ENCODE measurements at places on chromosomes 5 and 9.

- DNase-seq = no peak
Measured at GRCh38 chr5:77328930-77329647, 118.6 kb downstream of the PDE8B start.

DNA sequence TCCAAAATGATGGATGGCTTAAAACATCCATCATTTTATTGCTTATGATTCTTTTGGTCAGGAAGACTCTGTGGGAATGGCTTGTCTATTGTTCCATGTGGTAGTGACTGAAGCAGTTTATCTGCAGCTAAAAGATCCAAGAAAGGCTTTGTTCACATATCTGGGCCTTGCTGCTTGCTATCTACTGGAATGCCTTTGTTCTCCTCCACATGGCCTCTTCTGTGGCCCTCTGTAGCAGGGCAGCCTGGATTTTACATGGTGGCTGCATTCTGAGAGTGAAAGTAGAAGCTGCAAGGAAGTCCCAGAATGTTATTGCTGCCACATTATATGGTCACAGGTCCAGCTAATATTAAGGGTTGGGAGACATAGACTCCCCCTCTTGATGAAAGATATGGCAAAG lies 35.1 kb downstream of the DMXL1 start:
- DNase-seq = no peak

GRCh38 chr5:170570476-170570875 lies 66.7 kb downstream of the KCNIP1 start:
- no peak for DNase-seq

- DNase-seq = no peak
Measured at GRCh38 chr5:169195601-169196000, 105.3 kb downstream of the SLIT3 start.

DNA sequence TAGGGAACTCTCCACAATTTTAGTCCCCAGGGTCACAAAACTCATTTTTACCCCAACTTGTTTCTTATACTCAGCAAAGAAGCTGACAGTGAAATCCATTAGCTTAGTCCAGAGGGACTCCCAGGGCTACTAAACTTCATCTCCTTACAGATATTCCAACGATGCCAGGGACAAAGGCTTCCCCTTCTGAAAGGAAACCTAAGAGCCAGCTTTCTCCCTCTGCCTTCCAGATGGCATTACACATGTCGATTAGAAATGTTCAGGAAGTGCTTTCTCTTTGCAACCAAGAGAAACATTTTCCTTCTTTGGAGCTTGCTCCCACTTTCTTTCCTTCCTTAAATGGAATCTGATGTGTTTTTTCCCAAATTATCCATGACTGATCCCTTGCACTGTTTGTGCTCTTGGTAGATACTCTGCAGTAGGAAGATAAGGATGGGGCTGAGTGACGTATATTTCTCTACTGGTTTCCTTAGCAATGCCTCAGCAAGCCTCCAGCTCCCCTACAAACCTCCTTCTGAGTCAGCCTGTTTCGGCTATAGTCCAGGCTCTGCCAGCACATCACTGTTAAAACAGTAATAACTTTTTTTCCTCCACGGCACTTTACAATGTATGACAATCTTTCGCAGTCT lies 43.0 kb upstream of the HTR4 start:
- DNase-seq = peak; percentile 7

DNA sequence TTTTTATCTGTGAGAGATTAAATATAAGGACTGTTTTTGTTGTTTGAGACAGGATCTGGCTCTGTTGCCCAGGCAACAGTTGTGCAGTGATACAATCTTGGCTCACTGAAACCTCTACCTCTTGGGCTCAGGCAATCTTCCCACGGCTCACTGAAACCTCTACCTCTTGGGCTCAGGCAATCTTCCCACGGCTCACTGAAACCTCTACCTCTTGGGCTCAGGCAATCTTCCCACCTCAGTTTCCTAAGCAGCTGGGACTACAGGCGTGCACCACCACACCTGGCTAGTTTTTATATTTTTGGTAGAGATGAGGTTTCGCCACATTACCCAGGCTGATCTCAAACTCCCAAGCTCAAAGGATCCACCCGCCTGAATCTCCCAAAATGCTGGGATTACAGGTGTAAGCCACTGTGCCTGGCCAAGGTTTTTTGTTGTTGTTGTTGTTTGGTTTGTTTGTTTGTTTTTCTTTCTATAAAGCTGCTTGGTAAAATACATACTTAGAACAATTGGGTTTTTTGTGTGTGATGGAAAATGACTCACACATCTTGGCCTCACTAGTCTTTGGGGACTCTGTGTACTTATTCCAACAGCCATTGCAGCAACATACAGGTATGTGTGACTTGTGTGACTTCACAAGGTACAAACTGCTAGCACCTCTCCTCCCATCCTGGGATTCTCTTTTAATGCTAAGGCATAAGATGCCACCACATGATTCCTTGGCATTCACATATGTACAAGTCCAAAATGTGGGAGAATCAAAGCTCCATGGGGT lies 36.5 kb upstream of the RASA1 start:
- no peak for DNase-seq

DNA sequence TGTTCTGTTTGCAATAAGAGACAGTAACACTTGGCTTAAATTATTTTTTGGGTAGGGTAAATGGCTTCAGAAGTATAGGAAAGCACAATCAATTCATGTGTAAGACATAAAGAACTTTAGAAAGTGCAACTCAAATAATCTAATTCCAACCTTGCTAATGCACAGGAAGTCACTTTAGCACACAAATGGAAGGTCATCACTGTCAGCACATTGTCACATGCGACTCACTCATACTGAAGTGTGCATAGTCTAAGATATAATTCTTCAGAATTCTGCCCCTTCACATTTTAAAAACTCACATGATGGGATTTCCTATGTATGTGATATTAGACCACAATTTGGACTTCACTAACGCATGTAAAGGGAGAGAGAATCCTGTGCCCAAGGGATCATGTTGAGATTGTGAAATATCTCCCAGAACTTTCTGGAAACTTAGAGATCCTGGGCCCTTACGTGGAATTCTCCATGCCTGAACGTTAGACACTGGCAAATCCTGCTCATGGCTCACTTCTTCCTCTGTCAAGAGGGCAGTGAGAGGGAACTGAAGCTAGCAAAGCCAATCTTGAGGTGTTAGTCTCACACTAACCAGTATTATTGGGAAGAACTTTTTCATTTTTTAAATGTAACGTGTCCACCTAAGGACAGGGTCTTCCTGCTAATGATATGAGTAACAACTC lies 403.2 kb upstream of the PTGER4 start:
- DNase-seq = no peak

DNA sequence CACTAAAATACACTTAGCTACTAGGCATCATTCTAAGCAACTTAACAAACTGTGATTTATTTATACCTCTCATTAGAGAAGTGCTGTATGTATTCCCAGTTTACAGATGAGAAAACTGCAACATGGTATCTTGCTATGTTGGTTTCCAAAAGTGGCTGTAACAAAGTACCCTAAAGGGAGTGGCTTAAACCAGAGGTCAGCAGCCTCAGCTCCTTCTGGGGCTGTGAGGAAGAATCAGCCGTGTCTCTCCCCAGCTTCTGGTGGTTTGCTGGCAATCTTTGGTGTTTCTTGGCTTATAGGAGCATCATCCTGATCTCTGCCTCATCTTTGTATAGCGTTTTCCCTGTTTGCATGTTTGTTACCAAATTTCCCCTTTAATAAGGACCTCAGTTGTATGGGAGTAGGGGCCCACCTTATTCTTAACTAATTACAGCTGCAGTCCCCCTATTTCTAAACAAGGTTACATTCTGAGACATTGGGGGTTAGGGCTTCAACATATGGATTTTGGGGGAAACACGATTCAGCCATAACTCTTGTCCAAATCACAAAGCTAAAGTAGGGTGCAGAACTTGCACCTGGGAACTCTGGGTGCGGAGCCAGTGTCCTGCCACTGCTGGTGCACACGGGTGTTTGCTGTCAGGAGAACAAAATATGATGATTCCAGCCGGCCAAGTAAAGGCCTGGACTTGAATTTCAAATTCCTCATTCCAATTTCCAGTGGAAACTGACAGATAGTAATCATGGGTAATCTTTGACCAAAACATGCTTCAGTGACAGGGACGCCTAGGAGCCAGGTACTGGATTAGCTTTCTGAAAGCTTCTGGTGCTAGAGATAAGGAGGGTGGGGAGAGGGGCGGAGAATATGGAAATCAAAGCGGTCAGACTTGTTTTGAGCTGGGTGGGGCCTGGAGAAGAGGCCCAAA lies 43.3 kb downstream of the RAI14 start:
- DNase-seq = no peak
